Stimulated activated CD8-positive, alpha-beta memory T cell treated with anti-CD3 and anti-CD28 coated beads, Interleukin-4, amount 100 ng/mL, for 1 hour (primary cell): ENCODE measurements at places on chromosomes 4 and X.

- DNase-seq = no peak
Observed at GRCh38 chr4:76214177-76214675, 602 bp upstream of the SCARB2 start.

- DNase-seq = no peak
Observed at GRCh38 chr4:141347684-141348083, 127.0 kb downstream of the ZNF330 start.

DNA sequence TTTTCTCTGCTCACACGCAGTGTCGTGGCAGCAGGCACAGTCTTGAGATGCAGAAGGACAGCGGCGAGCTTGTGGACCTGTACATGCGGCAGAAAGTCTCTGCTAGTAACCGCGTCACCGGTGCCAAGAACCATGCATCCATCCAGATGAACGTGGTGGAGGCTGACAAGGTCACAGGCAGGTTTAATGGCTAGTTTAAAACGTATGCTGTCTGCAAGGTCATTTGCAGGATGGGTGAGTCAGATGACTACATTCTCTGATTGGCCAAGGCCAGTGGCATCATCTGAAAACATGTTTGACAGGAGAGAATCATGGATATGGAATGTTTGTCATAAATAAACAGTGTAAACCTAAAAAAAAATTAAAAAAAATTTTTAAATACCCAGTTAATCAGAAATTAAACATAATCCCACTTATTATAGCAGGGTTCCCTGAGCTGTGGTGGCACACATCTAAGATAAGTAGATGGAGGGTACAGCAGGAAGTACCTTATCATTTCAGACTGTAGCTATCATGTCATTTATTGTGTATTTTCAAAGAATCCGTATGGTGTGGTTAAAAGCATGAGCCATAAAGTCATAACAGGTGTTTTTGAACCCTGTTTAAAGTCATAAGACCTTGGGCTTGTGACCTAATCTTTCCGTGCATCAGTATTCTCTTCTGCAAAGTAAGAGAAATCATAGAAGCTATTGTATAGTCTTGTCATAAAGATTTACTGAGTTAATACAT is 7.5 kb upstream of the BMP2K start:
- no peak for DNase-seq

GRCh38 chr4:75678965-75679364 is 5.8 kb upstream of the G3BP2 start:
- no peak for DNase-seq

GRCh38 chr4:83548151-83548905 is 12.4 kb downstream of the GPAT3 start:
- peak; percentile 18 for DNase-seq

GRCh38 chr4:113355550-113356371 is 306.3 kb downstream of the ANK2 start:
- DNase-seq = peak; percentile 25

DNA sequence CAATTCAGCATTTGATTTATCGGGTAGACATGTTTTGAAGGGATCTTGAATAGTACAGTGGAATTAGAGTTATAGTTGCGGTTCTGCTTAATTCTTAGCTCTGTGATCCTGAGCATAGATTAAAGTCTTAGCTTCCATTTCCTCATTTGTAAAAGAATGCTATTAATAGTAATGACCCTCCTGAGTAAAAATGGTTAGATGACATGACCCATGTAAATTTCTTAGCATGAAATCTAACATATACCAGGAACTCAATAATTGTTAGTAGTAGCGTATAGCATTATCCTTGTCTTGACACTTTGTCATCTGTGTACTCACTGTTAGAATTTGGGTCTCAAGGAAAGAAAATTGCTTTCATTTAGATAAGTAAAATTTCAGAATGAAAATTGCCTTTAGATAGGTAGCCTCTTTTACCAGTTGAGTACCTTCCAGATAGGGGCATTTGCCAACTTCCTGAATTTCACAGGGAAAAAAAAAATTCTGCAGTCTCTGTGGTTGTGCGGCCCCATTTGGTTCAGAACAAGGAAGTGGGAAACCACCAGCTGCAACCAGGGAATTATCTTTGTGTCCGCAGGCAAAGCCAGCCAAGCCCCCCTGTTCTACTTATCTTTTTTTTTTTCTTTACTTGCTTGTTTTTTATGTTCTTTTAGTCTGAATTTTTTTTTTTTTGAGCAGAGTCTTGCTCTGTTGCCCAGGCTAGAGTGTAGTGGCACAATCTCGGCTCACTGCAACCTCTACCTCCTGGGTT is 86.9 kb downstream of the TMEM164 start:
- no peak for DNase-seq

DNA sequence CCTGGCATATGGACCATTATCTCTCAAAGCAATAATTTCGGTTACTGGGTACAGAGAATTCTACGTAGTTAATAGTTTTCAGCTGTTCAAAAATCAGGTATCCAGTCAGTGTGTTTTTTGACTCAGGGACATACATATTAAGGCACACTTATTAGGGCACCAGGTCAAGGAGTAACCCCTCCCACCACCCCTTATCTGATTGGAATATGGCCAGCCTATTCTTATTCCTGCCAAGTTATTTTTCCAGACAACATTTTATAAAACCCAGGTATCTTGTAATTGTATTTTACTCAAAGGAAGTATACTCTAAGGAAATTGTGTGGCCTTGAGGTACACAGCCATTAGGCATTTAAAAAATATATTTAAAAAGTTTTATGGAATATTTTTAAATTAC is 4.3 kb downstream of the ZFX start:
- DNase-seq = no peak
